Activated T-cell treated with anti-CD3 and anti-CD28 coated beads for 1 hour (primary cell): ENCODE measurements at places on chromosomes 7 and 10.

- DNase-seq, result no peak
These were observed 2.2 kb downstream of the GSAP start for GRCh38 chr7:77413861-77414424.

- DNase-seq, result no peak
These were observed 17.0 kb downstream of the CNPY1 start for GRCh38 chr7:155529346-155529745.

- no peak for DNase-seq
These were observed 230.0 kb downstream of the PHF14 start for GRCh38 chr7:11203683-11204082.

DNA sequence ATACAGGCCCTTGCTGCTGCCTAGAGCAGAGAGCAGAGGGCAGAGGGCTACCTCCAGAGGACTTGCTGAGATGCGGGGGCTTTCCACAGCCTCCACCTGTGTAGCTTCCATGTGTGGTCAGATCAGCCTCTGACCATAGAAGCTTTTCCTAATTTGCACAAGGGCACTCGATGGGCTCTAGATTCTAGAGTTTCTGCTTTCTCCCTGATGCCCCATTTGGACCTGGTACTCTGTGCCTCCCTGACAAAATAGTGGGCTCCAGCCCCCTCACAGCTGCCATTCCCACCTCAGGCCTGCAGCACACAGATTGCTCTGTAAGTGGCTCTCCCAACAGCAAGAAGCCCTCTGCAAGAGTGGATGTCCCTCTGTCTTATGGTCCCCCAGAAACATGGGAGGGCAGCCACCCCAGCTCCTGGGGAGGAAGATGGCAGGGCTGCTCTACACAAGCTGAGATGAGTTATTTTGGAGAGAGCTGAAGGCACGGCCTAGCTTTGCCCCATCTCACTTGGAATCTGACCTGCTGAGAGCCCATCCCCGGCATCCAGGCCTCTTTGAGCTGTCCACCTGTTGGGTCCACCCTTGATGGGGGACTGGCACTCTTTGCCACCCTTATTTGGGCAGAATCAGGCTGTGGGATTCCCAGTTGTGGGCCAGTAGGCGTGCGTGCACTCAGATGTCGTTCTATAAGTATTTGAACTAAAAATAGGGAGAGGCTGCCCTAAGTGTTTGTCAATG is 16.7 kb downstream of the TMEM273 start:
- DNase-seq, result no peak

DNA sequence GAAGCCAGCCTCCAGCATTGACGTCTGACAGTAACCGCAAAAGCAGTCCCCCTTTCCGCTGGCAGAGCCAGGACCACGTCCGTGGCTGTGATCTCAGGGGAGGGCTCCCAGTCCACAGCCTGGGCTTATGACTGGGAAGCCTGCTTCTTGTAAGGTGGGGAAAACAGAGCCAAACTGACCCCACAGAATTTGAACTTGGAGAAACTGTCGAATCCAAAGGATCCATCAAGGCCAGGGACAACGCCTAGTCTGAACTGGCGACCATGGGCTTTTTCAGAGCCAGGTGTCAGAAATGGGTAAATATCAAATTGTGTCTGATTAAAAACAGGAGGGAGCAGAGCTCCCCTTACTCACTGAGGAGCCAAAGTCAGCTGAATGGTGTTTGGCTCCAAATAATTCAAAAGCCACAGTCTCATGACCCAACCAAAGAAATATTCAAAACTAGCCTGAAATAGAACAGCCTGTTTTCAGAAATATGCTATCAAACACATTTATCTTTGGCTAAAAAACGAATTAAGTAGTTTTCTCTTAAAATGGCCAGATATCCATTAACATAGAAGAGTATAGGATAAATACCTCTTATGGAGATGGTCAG is 751.4 kb upstream of the GALNT17 start:
- DNase-seq, result no peak

DNA sequence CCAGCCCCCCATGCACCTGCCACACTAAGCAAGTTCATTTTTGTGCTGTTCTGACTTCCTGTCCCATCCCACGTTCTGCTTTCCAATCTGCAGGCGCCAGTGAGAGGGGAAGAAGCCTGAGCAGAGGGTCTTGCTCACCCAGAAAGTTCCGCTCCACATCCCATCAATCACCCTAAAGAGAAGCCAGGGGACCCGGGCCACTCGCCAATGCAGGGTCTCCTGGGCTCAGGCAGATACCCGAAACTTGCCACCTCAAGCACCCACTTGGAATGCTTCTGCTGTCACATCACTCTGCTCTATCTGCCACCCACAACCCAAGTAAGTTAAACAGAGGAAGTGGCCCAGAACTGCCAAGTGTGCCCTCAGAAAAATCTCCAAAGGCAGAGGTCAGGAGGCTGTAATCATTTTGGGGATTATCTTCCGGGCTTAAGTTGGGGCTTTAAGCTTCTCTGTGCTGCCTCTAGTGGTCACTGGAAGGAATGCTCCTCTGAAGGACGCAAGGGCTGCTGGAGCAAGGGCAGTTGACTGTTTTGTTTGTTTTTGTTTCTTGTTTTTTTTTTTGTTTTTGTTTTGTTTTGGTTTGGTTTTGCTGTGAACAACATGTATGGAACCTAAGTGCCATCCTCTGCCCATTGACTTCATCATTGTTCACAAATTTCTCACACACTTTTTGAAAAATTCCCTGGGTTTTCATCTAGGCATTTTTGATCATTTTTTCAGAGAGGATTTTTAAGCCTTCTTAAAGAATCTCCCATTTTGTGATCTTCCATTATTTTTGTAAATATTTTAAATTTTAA is 25.5 kb downstream of the PRR15 start:
- no peak for DNase-seq

DNA sequence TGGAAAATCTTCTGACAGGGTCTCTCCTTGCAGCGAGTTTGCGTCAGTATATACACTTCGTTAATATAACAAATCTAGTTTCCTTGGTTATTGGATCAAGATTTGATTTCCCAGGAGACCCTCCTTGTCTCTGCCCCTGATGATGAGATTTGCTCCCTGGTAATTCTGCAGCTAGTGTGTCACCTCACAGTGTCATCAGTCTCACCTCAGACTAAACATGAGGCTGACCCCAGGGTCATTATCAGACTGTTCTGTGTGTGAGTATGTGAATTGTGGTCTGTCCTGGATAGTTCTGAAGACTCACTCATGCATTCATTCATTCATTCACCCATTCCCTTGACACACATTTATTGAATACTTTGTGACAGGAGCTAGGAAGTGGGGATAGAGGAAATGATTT is 138.4 kb upstream of the CTTNBP2 start:
- DNase-seq, result no peak

DNA sequence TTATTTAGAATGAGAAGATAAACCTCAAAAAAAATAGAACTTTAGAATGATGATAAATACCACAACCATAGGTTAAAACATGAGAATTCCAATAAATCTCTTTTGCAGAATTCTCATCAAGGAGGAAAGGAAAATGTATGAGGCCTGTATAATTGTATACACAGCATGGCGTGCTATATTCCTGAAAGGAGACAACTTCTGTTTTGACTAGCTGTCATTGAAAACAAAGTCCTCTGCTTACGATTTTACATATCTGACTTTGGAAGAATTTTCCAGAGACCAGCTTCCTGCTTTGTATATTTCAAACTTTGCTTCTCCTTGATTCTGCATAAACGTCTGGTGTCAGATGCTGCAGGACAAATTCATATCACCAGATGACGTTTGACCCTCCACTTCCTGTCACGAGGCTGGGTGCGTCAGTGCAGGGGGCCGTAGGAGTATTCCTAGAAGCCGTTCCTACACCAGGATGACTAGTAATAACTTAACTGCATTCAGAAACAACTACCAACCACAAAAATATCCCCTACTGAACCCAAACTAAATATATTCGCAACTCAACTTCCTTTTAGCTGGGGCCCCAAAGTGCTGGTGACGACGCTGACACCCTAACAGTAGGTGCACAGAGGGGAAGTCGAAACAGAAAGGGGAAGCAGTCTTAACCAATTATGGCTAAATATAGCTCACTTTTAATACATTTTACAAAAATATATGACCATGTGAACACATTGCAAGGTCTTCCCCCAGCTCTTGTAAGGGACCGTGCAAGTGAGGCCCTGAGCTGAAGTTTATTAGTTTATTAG is 178.6 kb upstream of the INHBA start:
- peak; percentile 27 for DNase-seq

DNA sequence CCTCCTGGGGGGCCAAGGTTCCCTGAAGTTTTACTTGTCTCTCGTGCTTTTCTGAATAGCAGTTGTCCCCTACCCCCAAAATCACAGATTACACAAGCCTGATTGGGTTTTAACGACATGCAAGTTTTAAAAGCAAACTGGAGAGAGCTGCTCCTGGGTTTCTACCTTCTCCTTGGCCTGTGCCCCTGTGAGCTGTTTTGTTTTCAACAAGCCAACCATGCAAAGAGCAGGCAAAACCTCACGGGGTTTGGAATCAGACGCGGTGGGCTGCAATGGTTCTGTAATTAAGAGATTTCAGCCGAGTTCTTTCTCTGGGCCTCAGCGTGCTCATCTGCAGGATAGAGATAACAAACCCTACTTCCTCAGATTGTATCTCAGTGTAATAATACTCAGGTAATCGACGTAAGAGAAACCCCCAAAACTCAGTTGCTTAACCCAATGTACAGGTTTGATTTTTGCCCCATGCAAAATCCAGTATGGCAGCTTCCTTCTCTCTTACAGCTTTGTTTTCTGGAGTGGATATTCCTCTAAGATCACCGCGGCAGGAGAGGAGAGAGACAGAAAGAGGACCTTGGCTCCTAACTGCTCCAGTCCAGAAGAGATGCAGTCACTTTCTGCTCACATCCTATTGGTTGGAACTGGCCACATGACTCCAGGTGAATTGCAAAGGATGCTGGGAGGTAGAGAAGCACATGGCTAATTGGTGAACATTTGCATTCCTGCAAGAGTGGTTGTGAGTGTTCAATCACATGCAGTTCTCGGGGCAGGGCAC is 42.0 kb downstream of the MYL10 start:
- DNase-seq, result no peak

- DNase-seq, result no peak
These were observed 78.1 kb downstream of the HDAC9 start for GRCh38 chr7:18573410-18574234.

DNA sequence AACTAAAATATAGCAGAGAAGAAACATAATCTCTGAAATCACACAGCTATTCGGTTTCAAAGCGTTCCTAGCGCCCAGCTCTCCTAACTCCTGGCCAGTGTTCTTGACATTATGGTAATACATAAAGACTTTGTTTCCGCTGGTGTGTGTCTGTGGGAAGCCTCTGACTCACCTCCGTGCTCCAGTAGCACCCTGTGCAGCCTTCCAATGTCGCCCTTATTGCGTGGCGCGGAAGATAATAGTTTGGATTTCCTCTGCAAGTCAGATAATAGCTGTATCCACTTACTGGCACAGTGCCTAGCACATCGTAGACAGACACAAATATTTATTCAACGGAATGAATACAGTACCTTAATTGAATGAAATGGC is 570 bp downstream of the BMS1 start:
- DNase-seq, result peak; percentile 2

GRCh38 chr10:31635415-31636065 is 293.1 kb downstream of the ARHGAP12 start:
- no peak for DNase-seq

DNA sequence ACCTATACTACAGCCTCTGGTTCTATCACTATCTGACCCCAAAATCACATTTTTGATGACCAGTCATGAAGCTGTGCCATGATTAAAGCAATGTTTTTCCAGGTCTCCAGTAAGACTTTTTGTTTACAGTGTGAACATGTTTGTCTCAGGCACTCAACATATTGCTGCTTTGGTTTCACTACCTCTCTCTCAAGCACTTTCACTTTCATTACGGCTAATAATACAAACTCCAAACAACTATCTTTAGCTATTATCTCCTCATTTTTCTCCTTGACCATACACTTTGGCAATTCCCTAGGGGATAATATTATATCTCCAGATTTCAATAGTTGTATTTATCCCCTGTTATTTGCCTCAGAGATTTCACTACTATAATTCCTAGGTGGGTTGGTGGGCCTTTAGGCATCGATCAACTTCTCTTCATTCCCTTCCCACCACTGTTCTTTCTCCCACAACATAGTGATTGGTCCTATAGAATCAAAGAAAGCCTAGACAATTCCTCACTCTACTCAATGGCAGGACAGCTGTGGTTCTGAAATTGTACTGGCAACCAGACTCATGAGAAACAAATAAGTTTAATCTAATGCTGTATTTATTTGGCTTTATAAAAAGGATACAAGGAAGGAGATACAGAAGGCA is 261.4 kb upstream of the ZWINT start:
- DNase-seq, result no peak

- DNase-seq, result no peak
These were observed 480.6 kb downstream of the DNAJB6 start for GRCh38 chr7:157817433-157817832.

DNA sequence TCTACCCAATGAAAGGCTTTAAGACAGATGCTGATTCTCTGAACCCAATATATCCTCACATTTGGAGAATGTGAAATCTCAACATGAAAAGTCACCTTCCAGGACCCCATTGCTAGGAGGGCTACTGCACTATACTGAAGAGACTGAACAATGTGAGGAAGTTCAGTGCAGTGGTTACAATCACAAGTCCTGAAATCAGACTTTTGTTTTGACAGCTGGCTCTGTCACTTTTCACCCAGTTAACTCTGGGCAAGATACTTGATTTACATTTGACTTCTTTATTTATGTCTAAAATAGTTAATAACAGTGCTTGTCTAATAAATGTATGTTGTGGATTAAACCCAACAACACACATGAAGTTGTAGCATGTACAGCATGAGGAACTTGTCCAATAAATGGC is 14.8 kb upstream of the VWDE start:
- no peak for DNase-seq

GRCh38 chr10:77320971-77321471 is 316.6 kb downstream of the KCNMA1 start:
- no peak for DNase-seq

DNA sequence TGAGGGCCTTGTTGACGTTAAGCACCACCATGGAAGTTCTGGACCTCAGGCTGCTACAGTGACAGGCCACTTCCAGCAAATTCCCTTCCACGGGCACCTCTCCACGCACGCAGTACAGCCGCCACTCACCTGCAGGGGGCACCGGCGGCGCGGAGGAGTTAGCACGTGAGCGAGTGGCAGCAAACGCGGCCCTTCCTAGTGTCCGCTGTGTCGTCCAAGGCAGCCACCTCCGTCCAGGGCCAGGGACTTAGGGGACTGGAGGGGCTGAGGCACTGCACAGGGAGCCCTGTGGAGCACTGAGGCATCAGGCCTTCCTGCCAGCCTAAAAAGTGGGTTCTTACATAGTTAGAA is 164.4 kb downstream of the SVIL start:
- no peak for DNase-seq

GRCh38 chr7:15168489-15168888 is 265.9 kb upstream of the DGKB start:
- DNase-seq, result no peak

- DNase-seq, result no peak
These were observed 73.5 kb upstream of the VIPR2 start for GRCh38 chr7:159218170-159218569.
